ENCODE measurements at places on chromosomes 3 and 15.

DNA sequence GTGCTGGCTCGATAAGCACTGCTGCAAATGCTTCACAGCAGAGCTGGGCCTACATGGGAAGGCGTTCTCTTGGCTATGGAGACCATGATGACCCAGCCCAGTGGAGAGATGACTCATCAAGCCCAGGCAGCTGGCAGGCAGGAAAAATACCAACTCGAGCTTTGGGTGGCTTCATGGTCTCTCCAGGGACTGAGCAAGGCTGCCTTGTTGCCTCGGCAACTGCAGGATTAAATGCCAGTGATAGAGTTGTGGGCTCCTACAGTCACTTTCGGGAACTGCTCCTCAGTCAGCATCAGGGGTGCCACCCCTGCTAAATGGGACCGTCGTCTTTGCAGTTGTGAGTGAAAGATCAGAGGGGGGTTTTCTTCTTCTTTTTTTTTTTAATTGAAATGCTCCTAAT lies 54.6 kb upstream of the MYZAP start:
- DNase-seq, result no peak

GRCh38 chr3:101779822-101780381 lies 891 bp downstream of the NXPE3 start:
- DNase-seq, result no peak

- DNase-seq, result no peak
Measured at GRCh38 chr15:68434021-68434420, 2.1 kb upstream of the ITGA11 start.

GRCh38 chr15:88348579-88349230 lies 92.2 kb upstream of the NTRK3 start:
- no peak for DNase-seq

DNA sequence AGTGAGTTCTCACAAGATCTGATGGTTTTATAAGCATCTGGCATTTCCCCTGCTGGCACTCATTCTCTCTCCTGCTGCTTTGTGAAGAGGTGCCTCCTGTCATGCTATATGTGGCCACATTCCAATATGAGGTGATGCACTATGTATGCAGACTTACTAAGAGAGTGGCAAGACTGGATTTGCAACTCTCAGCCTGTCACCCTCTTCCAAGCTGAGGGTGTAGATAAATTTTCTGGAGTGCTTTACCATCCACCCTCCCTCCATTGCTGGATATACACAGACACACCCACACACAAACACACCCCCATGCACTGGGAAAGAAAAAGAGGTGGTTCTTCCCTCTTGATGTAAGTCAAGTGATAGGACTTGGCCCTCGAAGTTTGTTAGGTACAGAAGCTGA lies 30.2 kb upstream of the CHMP2B start:
- DNase-seq, result no peak

DNA sequence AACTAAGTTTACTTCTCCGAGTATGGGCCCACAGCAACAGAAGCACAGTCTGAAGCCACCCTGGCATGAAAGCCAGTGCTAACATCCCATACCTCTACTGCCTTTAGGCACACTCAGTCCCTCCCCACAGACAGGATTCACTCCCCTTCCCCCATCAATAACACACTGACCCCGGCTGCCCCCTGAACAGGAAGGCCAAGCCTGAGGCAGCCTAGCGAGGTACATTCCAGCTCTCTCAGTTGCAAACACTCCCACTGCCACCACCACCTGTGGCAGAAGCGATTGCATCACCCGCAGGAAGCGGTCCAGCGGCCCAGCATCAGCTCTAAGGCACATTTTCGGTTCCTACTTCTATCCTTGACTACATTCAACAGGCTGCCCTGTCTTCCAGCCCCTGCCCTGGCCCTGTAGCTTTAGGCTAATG lies 7.0 kb upstream of the BMF start:
- DNase-seq, result no peak

DNA sequence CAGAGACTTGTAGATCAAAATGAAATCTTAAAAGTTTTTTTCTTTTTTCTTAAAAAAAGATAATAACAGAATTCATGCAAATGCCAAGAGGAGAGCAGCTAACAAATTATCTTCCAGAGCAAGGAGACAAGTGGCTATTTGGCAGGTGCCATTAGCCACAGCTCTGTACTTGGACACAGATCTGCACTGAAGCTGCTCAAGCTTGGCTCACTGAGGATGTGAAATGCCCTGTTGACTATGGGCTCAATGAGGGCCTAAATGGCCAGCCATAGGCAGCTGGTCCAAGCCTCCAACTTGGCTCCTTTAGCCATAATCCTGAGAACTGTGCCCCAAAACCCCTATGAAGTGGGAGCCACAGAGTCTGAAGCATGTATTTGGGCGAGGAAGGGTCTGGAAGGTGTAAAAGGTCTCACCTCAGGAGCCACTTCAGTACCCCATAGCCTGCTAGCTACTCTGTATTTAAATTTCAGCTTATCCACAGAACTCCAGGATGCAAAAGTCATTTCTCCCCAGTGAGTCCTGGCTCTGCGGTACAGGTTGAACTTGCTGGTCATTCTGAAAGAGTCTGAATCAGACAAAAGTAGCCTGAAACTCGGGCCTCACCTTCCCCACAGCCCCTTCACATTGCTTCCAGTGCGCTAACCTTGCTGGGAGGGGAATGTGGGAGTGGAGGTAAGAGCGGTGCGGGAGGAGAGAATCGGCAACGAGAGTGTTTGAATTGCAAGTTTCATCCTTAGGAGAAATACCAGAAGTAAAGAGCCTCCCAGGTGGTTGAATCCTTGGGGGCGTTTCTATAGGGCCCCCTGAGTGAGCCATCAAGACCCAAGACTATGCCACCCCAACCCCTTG lies 48.0 kb downstream of the ZIC4 start:
- no peak for DNase-seq

GRCh38 chr15:34900748-34901147 lies 68.8 kb downstream of the AQR start:
- DNase-seq, result no peak

DNA sequence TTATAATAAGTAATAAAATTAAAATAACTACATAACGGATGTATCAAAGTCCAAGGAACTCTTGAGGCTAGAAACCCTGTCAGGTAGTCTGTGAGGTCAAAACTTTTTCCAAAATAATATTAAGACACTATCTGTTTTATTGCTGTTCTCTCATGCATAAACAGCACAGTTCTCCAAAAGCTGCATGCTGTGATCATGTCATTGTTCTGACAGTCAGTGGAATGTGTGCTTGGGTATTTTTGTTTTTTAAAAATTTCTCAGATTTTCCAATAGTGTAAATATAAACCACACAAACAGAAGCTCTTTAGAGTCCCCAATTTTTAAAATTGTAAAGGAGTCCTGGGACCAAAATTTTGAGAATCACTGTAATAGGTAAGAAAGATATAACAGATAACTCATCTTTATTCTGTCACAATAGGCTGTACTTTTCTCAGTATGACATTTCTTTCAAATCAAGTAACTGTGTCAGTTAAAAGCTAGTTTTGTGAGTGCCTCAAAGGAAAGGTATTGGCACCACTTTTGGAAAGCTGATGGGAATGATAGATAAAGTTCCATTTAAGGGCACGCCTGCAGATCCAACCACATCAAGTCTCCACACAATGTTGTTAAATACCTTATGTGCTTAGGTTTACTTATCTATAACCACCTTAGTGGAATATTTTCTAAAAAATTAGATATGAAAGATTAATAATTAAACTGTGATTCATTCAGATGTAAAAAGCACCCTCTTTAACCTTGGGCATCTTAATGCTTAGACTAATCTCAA lies 49.3 kb downstream of the CEP152 start:
- DNase-seq, result no peak

GRCh38 chr3:141940194-141940776 lies 63.8 kb downstream of the ATP1B3 start:
- no peak for DNase-seq

GRCh38 chr3:182692021-182692420 lies 101.3 kb upstream of the ATP11B start:
- no peak for DNase-seq

DNA sequence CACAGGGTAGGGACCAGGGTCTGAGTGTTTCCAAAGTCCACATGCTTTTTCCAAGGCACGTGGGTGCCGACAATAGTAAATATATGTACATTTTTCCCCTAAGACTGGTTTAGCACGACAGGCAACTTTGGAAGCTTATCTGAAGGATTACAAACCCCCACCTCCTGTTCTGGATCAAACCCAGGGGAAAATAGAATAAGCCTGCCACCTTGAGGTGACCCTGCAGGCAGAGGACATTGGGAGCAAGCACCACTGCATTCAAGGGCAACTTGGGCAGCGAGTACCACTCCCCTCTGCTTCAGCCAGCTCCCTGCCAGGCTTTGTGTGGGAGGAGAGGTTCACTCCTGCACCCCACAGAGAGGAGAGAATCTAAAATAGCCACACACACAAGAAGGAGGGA lies 44.8 kb downstream of the KBTBD12 start:
- DNase-seq, result no peak

GRCh38 chr3:142609136-142609535 lies 12.9 kb downstream of the PLS1 start:
- DNase-seq, result no peak

DNA sequence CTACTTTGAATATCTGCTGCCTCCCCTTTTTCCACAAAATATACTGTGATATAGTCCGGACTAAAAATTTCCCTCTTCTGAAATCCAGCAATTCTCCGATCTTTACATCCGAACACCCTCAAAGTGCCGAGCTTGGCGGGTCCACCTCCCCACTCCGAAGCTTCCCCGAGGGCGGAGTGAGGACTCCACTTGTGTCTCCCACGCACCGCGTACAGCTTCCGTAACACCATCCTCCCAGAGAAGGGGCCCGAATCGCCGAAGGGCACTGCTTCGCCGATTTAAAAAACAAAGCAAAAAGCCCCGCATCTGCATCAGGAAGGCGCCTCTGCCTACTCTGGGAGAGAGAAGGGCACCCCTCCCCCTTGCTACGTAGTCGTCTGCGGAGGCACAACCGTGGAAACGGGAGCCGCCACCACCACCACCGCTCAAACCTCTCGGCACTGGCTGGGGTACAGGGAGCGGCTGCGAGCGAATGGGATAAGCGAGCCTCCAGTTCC lies 551 bp downstream of the NCBP2 start:
- DNase-seq, result peak; percentile 15

- DNase-seq, result peak; percentile 57
Measured at GRCh38 chr3:135966271-135966961, 888 bp downstream of the PPP2R3A start.

- DNase-seq, result no peak
Measured at GRCh38 chr15:79004336-79004735, 59.5 kb upstream of the CTSH start.

DNA sequence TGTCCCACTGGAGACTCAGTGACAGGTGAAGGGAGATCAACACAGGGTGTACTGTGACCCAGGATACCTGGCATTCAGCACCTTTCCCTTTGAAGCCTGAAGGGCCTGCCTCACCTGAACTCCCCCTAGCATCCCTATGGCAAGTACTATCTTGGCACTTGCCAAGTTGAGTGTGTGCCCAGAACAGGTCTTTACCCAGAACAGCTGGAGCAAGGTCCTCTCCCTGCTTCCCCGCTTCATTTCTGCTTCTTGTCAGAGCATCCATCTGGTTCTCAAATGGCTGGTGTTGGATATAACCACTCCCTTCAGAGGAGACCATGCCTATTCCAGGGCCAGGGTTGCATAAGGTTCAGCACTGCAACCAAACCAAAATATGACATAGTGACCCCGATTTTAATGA lies 73.0 kb downstream of the FAM43A start:
- DNase-seq, result no peak

GRCh38 chr3:196159952-196160804 lies 51.0 kb downstream of the ZDHHC19 start:
- DNase-seq, result no peak

DNA sequence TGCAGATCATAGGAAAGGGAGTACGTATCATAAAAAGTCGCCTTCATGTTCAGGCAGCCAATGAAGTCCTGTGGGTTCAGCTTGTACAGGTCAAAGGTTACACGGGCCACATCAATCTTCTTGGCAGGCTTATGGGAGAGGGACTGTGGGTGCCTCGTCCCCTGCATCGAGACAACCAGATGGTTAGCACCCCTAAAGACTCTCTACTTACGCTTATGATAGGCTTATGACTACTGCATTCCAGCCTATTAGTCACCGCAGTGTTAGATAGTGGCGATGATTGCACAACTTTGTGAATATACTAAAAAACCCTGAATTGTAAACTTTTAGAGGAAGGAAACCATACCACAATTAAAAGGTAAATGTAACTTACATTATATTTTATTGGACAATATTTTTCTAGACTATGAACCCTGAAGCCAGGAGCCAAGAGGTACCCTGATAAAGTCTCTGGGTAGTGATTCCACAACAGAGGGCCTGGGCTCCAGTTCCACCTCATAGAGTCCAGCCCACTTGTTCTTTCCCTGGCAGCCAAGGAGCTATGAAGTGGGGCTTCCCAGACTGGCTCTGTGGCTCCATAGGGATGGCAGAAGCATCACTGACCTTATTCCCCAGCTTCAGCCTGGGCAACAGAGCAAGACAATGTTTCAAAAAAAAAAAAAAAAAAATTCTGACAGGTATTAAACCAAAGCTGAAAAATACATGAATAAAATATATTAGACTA lies 2.5 kb upstream of the FANCD2 start:
- DNase-seq, result no peak

DNA sequence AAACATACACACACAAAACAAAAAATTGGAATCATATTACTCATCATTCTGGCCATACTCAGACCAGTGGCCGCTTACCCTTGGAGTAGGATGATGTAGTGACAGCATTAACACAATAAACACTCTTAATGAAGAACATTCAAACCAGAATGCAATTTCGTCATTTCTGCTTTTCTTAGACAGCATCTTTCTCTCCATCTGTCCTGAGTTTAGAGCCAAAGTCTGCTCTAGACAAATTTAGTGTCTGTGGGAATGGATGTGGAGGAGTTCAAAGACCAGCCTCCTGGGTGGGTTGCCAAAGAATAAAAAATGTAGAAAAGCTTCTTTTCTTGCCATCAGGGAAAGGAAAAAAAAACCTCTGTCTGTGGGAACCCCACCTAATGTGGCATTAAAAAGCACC lies 212.4 kb upstream of the POU1F1 start:
- DNase-seq, result no peak

GRCh38 chr3:166706094-166706493 lies 674.0 kb downstream of the ZBBX start:
- DNase-seq, result no peak

DNA sequence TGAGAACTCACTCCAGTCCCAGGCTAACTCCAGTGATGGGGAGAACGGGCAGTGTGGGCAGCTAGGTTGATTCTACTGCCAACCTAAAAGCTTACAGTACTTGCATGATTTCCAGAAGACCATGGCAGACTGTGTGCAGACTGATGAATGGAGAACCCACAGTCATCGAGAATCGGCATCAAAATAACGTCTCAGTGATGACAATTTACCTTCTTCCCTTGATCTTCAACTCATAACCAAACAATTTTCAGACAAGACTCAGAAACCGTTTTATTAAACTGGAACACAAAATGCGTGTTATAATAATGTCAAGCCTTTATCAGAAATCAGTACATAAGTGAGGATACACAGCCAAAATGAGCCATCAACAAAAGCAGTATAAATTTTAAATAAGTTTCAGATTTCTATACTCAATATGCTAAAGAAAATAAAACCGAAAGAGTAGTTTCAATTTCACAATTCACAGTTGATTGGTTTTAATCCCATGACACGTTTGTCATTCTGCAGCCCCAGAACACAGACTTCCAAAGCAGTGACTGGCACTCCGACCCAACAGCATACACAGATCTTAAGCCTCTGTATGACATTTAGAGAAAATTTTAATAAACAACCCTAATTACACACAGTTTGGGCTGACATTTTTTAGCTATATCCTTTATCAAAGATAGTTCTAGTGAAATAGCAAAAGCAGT lies 54.5 kb downstream of the ZMAT3 start:
- DNase-seq, result no peak
